ENCODE measurements at places on chromosomes 11 and 22.

- DNase-seq, result no peak
Observed at GRCh38 chr22:20181194-20181883, 30.5 kb upstream of the CCDC188 start.

DNA sequence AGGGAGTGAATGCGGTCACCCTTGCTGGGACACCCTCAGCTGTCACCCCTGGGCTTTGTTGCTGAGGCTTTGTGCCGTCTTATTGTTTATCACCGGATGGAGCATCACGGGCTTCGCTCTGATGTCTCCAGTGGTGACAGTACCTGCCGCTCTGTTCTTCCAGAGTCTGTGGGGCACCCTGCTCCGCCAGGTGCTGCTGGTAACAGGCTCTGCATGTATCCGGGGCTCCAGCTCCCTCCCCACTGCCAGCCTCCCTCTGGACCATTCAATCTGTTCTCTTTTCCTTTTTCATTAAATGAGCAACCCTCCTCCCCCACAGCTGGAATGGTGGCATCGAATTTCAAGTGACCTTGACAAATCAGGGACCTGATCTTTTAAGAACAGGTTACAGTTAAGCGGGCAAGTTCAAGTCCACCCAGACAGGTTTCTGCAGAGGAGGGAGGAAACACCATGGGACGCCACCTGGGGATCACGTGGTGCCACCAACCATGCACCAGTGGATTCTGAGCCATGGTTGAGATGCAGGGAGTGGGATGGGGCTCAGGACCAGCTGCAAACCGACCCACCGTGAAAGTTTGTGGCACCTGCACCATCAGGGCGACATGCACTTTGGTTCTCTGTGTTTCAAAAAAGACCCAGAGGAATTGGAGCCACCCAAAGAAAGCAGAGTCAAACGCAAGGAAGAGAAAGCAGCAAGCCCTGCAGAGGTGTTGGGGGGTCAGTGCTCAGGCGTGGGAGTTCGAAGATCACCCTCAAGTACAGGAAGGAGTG, 89.3 kb downstream of the BCR start:
- peak; percentile 37 for DNase-seq

GRCh38 chr11:13286279-13286821, 8.8 kb downstream of the BMAL1 start:
- no peak for DNase-seq

- DNase-seq, result no peak
Observed at GRCh38 chr11:65627202-65627601, 10.7 kb upstream of the SIPA1 start.

- no peak for DNase-seq
Observed at GRCh38 chr11:108614086-108614485, 20.5 kb upstream of the EXPH5 start.

DNA sequence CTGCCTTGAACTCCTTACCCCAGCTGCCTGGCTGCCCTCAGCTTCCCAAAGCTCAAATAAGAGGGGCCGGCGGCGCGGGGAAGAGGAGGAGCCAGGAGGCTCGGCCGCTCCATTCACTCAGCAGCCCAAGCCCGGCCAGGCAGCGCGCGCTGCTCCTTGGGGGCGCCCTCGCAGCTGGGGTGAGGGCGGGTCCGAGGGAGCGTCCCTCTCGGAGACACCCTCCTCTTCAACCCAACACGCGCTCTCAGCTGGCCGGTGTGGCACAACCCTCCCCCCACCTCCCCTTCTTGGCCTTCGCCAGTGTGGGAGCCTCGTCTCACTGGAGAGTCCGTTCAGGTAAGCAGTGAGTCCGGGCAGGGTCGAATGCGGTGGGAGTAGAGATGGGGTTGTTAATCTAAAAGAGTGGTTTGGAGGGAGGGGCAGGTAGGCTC, at the start of gene WT1:
TSS of gene WT1 (minus strand) at position 29 of the 431 bp plus-strand sequence.
- DNase-seq, result no peak

GRCh38 chr11:105033781-105034180, 1.2 kb downstream of the CASP1 start:
- DNase-seq, result no peak

DNA sequence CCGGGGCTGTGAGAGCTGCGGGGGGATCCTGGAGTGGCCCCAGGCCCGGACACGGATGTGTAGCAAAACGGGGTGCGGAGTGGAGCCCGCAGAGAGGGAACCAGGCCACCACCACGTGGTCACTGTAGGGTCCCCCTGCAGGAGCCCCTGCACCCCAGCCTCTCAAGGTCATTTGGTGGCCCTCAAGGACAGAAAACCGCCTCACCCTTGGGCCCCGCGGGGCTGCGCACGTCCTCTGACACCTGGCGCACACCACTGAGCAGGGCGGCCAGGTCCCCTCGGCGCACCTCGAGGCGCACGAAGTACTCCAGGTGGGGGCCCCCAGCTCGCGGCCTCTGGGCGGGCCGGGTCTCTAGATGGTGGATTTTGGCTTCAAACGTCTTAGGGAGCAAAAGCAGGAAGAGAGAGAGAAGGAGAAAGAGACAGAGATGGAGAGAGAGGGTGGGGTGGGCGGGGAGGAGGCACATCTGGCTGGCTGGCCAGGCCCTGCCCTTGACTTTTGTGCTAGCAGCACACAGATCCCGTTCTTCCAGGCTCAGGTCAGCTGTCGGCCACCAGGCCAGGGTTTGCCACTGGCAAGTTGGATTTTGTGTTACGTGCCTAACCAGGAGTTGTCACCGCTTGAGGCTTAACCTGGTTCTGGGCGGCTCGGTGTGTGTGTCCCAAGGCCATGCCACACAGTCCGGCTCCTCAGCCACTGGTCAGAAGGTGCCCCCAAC, 3.2 kb downstream of the TH start:
- no peak for DNase-seq

GRCh38 chr22:44620129-44620840, 81.7 kb upstream of the PRR5 start:
- DNase-seq, result no peak

GRCh38 chr22:21982338-21982965, at the start of gene TOP3B:
Gene TOP3B (minus strand): TSS chr22:21982787. CDS start chr22:21975709, 7,078 bp downstream.
- DNase-seq, result peak; percentile 16

- DNase-seq, result no peak
Observed at GRCh38 chr11:29634744-29635143, 382.1 kb downstream of the KCNA4 start.

- DNase-seq, result no peak
Observed at GRCh38 chr11:17224727-17225126, 16.9 kb upstream of the PIK3C2A start.

GRCh38 chr22:30201945-30202344, 44.6 kb downstream of the LIF start:
- no peak for DNase-seq

DNA sequence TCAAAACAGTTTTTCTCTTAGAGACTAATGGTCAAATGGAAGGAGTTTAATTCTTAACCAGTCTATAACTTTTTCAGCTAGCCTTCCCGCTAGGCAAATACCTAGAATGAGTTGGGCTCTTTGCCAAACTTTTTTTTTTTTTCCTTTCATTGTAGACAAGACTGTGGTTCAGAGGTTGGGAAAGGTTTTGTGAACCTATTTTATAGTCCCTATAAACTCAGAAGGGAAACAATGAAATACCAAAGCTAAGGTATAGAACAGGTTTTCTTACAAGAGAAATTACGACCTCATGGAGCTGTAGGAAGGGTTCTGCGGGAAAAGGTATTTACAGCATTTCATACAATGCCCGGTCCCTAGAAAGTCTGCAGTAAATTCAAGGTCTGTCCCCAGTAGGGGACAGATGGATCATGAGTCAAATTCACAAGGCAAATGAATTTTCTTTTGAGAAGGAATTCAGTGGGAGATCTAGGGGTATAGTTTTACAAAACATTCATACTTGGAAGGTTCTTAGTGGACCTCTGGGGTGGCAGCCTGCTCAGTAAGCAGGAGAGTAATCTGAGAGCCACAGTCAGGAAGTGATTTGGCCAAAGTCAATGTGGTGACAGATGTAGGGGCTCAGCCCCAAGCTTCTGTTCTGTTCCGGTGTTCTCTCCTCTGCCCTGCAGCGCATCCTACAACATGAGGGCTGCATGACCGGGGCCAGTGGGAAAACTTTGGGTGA, 146.8 kb downstream of the DBX1 start:
- peak; percentile 34 for DNase-seq

GRCh38 chr11:3143136-3143880, 21.8 kb downstream of the OSBPL5 start:
- no peak for DNase-seq

DNA sequence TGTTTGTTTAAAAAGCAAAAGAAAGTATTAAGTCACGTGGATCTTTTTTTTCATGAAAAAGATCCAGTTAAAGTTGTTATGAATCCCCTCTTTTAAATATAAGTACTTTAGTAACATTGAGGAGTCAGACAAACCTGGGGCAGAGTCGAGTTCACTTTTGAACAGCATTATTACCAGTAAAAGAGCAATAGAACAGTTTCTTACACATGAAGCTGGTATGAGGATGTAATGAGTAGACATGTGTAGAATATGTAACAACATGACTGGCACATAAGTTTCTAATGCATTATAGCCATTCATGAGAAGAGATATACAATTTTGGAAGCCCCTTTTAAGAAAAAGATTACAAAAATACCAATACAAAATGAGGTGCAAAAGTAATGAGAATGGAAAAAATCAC, 7.6 kb upstream of the MUC15 start:
- no peak for DNase-seq

GRCh38 chr11:63564056-63564774, 1.0 kb upstream of the PLAAT2 start:
- peak; percentile 90 for DNase-seq

GRCh38 chr11:110467556-110467955, 37.8 kb downstream of the FDX1 start:
- no peak for DNase-seq

GRCh38 chr11:65870307-65870658, 2.3 kb downstream of the EFEMP2 start:
- DNase-seq, result no peak

DNA sequence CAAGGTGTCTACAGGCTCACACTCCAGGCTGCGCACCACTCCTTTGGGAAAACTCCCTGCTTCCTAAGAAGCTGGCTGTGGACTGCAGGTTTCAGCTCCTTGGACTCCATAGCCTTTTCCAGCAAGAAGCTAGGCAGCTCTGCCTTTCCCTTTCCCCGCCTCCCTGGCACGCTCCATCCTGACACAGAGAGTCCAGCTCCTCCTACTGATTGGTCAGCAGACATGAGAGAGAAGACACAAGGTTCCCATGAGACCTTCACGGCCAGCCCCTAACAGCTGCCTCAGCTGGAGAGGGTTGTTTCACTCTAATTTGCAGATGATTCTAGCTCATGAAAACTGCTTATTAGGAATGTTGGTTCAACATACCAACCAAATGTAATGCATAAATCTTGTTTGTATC, 27.6 kb downstream of the TENM4 start:
- no peak for DNase-seq

DNA sequence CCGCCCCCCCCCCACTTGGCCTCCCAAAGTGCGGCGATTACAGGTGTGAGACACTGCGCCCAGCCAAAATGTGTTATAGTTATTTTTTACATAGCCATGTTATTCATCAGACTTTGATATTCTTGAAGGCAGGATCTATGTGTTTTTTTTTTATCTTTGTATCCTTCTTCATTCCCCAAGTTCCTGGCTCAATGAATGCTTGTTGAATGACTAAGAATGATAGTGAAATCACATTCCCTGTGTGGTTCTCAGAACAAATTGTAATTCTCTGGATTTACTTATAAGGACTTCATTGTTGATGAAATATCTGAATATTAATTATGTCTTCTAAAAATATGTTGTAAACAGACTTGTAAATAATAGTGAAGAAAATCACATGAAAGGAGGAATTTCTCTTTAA, 33.5 kb downstream of the MMP7 start:
- DNase-seq, result no peak

GRCh38 chr11:57427727-57428082, 784 bp upstream of the SLC43A3 start:
- no peak for DNase-seq

- no peak for DNase-seq
Observed at GRCh38 chr11:134196756-134197155, 27.0 kb downstream of the NCAPD3 start.

DNA sequence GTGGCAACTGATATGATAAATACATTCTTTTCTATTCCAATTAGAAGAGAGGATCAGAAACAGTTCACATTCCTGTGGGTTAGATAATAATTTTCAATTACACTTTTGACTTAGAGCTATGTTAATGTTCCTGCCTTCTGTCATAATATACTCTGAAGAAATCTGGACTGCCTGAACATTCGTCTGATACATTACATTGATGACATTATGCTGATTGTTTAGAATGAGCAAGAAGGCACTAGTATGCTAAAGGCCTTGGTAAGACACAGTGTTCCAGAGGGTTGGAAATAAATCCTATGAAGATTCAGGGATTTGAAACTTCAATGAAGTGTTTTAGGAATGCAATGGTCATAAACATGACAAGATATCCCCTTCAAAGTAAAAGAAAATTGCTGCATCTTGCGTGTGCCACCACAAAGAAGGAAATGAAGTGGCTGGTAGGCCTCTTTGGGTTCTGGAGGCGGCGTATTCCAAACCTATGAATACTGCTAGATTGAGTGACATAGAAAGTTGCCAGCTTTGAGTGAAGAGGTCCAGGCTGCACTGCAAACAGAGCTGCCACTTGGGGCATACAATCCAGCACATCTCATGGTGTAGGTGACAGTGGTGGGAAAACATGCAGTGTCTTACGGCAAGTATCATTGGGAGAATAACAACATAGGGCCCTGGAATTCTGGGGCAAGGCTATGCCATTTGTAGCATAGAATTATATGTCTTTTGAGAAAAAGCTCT, 21.2 kb upstream of the PDE3B start:
- no peak for DNase-seq

DNA sequence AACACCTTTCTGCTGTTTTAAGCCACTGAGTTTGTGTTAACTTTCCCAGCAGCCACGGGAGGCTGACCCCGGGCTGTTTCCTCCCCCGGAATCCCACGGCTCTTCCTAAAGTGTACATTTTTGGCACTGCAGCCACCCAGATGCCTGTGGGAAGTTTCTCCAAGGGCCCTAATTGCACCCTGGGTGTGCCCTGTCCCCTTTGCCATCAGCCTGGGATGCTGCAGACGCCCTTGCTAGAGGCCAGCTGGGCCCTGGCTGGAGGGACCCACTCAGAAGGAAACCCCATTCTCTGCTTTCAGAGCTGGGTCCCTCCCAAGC, 883.3 kb downstream of the BRD1 start:
- no peak for DNase-seq

DNA sequence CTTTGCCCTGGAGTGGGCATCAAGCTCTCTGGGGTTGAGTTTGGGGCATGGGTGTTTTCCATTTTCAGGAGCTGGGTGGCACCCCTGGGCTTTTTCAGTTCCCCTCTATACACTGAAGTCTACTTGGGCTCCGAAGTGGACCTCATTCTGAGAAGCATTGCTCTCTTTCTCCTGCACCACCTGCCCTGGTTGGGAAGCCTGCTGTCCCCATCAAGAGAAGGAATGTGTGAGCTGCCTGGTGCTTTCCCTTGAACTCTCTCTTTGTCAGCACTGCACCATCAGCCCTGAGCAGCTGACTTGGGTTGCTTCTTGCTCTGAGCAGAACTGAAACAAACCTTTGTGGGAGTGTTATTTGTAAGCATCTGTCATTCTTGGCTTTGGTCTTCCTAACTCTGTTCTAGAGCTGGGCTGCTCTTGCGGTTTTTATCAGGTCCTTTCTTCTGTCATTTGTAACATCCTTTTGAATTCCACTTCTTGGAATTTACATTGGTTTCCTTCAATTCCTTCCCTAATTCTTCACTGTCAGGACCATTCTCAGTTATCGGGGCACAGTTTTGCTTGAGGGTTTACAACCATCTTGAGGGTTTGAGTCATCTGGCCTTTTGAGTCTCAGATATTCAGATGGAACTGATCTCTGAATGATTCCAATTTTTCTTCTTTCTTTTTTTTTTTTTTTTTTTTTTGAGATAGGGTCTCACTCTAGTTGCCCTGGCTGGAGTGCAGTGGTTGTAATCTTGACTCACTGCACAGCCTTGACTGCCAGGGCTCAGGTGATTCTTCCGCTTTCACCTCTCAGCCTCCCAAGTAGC, 20.5 kb downstream of the UBE2L3 start:
- DNase-seq, result no peak

GRCh38 chr22:40919446-40919845, 31.7 kb upstream of the RBX1 start:
- DNase-seq, result no peak
